Cortex of kidney (tissue), 1 donor: ENCODE measurements at places on chromosomes 1 and 21.

GRCh38 chr1:58013237-58013636, 533.3 kb downstream of the OMA1 start:
- DNase-seq = no peak

GRCh38 chr21:43762303-43763128, 13.6 kb downstream of the CSTB start:
- no peak for DNase-seq

DNA sequence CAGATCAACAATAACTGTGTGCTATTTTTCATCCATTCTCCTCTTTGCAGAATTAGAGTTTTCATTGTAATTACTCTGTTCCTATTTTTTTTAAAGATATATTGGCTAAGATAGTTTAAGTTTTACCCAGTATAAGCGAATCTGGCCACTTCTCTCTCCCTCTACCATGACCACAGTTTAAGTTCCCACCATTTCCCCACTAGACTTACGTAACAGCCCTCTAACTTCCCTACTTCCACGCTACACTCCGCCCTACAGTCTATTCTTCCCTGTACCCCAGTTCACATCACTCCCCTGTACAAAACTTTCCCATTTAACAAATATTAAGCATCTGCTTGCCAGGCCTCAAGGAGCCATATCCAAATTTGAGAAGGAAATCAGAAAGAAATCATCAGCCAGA, 16.5 kb downstream of the CTSK start:
- DNase-seq = no peak

DNA sequence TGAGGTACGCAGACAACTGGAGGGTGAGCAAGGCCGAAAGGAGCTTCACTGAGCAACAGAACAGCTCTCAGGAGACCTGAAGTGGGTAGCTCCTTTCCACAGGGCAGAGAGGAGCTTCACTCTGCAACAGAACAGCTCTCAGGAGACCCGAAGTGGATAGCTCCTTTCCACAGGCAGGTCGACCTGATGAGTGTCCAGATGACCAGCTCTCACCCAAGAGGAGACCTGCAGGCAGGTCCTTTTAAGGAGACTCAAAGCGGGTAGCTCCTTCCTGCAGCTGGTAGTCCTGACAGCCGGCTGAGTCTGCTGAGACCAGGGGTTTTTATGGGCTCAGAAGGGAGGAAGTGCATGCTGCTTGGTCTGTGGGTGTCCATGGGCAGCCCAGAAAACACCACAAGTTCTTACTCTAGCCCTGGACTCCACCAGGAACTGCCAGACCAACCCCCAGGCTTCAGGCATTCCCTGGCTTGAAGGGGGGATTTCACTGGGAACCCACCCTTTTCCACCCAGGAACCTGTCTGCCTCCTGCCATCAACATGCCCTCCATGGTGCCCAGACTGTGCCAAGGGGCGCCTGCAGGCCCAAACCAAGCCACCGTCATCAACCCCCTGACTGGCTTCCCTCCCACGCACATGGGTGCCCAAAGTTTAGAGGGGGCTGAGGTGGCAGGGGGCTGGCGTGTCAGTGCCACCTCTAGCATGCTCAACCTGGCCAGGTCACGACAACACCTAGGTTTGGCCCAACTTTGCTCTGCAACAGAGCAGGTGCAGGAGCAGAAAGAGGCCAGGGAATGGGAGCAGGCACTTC, 43.6 kb downstream of the ZBTB8OS start:
- no peak for DNase-seq
